Calu3 (cell line): ENCODE measurements at places on chromosomes 16 and 17. TPM values are rescaled to one million over a fixed set of nuclear protein-coding genes. Genes with fewer than 3 reads are reported as not detected.
A peak's percentile ranks its signal among the peaks of the same experiment; 100 is the strongest.

GRCh38 chr16:80045861-80046260, 445.3 kb upstream of the MAF start:
- DNase-seq, result no peak

- DNase-seq, result no peak
These were observed 296.6 kb downstream of the MAF start for GRCh38 chr16:79303959-79304387.

GRCh38 chr17:65441053-65441605, 120.3 kb downstream of the AXIN2 start:
- no peak for DNase-seq

DNA sequence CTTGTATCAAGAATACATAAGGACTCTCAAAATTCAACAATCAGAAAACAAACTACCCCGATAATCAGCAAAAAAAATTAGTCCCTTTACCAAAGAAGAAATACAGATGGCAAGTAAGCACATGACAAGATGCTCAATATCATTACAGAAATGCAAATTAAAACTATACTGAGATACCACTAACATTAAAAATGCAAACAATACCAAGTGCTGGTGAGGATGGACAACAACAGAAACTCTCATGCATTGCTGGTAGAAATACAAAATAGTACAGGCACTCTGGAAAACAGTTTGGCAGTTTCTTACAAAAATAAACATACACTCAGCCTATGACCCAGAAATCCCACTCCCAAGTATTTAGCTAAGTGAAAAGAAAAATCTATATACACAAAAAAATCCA, 7.5 kb downstream of the CEP112 start:
- DNase-seq, result no peak

GRCh38 chr16:30985401-30986128, 558 bp downstream of the HSD3B7 start:
- peak; percentile 91 for DNase-seq

GRCh38 chr16:78925083-78925767, 675.3 kb downstream of the MAF start:
- peak; percentile 39 for DNase-seq

GRCh38 chr17:37239690-37240334, 136.0 kb upstream of the C17orf78 start:
- no peak for DNase-seq

DNA sequence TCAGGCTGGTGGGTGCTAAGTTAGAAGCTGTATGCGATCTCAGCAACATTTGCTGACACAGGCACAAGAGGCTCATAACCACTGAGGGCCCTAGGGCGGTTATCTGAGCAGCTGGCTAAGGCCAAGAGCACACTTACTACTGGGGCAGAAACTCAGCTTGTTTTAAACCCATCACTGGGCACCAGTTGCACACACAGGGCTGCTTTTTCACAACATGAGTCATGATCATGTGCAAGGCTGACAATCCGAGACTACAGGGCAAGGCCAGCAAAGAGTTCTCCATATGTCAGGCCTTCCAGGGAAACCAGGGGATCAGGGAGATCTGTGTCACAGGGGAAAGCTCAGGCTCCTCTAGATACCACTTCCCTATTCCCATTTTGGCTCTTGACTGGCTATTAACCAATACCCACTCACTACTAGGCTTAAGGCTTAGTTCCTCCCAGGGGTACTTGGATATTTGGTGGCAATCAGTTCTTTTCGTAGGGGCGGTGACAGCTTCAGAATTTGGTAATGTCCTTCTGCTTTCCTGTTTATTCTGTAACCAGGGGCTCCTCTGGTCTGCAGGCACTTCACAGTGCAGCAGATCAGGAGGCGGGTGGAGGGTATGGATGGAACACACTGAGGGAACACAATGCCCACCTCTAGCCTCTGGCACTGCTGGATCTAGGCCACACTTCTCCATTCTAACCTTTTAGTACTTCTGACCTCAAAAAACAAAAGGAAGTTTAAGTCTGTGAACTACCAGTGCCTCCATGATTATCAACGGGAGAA, 44.9 kb upstream of the ERN1 start:
- DNase-seq, result no peak

- no peak for DNase-seq
These were observed 129.3 kb downstream of the NTN1 start for GRCh38 chr17:9150446-9151090.

DNA sequence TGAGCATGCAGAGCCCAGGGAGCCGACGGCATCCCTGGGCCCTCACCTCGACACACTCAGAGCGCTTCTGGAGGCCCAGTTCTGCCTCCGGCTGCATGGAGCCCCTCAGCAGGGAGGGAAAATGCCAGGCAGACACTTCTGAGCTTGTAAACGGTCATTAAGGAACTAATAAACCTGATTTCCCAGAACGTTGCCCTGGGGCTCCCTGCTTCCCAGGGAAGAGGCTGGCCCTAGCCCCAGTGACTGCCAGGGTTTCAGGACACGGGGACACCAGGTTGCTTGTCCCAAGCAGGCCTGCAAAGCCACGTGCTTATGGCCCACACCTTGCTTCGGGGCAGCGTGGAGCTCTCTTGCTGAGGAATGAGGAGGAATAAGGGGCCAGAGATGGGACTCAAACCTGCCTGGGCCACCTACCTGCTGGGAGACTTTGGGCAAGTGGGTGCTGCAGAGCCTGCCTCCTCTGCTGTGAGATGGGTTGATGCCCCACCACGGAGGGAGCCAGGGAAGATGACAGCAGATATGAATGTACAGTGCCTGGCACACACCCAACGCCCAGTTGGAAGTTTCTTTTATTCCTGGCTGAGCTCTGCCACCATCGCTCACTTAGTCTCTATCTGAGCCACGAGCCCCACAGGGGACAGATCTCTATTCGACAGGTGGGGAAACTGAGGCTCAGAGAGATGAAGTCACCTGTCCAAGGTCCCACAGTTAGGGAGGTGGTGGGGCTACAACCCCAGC, 5.4 kb downstream of the RHBDF2 start:
- DNase-seq, result no peak

DNA sequence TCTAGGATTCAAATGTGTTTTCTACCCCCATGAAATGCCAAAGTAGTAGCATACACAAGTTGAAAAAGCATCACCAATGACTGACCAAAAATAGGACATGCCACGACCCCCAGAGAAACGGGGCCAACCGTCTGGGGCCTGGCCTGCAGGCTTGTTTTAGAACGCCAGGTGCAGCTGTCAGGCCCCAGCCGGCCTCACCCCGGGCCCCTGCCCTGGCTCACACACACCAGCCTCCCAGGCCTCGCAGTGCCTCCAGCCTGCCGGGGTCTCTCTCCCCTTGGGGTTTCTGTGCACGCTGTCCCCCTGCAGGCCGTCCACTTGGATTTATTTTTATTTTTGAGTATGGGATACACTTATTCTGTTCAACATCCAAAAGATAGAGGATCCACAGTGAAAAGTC, 7.9 kb downstream of the KATNB1 start:
- no peak for DNase-seq

DNA sequence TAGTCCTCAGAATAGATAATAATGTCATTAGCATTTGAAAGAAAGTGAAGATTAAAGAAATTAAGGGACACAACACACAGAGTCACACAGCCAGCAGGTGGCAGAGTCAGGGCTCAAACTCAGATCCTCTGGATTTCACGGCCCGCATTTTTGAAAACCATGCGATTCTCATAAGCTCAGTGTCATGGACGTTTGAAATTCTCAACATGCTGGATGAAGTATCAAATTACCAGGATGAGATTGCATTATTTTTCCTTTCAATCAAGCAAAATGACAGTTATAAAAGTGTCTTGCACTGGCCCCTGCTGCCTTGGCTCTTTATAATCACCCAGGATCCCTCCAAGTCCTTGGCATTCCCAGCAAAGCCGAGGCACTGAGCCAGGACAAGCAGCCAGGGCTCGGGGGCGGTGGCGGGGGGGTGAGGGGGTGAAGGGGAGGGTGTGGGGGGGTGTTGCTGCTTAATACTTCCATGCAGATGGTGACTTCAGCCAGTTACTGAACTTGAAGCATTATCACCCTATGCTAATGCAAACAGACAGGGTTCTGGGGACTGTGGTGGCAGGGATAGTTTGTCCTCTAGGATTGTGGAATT, 6.6 kb upstream of the BMERB1 start:
- peak; percentile 60 for DNase-seq

DNA sequence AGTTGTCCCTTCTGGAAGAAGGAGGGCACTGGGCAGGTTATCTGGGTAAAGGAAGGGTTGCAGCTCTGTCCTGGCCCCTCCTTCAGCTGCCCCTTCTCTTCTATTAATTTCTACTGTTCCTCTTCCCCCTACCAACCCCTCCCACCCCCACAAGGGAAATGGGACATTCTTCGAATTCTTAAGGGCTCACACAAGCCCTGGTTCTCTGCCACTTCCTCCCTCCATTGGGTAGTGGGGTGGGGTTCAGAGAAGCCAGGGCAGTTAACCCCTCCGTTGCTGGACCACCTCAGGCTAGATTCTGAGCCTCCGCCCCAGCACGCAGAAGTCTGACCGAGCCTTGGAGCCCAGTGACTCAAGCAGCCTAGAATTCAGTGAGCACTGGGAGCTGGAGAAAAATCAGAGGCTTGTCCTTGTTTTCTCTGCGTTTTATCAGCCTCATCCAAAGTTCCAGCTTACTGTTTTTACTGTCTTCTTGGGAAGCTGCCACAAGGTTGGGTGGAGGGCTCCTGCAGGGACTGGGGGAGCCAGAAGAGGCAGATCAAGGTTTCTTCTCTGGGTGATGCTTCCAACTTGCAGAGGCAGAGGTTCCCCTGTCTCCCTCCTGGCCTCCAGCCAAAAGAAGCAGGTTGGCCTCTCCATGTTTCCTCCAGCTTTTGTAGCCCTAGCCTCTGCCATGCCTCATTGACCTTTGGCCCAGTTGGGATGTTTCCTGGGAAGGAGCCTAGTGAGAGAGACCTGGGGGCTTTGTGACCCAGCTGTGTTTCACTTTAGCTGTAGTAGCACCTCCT, 10.2 kb downstream of the LASP1 start:
- DNase-seq, result peak; percentile 93

DNA sequence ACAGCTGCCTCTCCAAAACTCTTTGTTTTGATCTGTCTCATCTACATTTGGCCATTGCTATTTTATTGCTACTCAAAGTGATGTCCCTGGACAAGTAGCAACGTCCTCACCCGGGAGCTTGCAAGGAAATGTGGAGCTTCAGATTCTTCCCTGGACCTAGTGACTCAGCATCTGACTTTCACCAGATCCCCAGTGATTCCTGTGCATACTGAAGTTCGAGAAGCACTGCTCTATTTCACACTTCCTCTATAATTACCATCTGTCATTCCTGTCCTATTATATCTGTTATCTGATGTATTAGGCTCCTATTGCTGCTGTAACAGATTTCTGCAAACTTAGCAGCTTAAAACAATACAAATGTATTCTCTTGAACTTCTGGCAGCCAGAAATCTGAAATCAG, 28.5 kb upstream of the VAT1L start:
- DNase-seq, result no peak

DNA sequence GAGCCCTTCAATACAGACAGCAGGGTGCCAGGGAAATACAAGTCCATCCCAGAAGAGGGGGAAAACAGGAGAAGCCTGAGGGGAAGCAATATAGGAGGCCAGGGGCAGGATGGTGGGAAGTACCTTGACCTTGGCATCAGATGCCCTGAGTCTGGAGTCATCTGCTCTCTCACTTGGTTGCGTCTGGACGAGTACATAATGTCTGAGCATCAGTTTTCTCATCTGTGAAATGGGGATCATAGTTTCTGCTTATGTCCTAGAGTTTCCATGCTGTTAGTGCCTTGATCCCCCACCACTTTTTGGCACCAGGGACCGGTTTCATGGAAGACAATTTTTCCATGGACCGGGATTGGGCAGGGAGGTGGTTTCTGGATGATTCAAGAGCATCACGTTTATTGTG, 2.3 kb downstream of the STAT5A start:
- DNase-seq, result no peak

- no peak for DNase-seq
These were observed 2295.3 kb downstream of the TP53TG3F start for GRCh38 chr16:35754391-35755369.

- no peak for DNase-seq
These were observed 37.2 kb downstream of the ABR start for GRCh38 chr17:1142561-1142971.

PDIA2 gene
- total RNA-seq, result 0.71 TPM in 1 of 2 replicates, not detected in the other

TNFSF12 gene
- 7.7 and 8.4 TPM in 2 replicates for total RNA-seq

HOXB6 gene
- total RNA-seq, result 140 and 144 TPM in 2 replicates

KCNJ18 gene
- not detected in 2 replicates for total RNA-seq

NPIPB12 gene
- 78.5 and 86.4 TPM in 2 replicates for total RNA-seq

RNF222 gene
- total RNA-seq, result not detected in 2 replicates
